ENCODE measurements at places on chromosomes 7 and 10.
A peak's percentile ranks its signal among the peaks of the same experiment; 100 is the strongest.

DNA sequence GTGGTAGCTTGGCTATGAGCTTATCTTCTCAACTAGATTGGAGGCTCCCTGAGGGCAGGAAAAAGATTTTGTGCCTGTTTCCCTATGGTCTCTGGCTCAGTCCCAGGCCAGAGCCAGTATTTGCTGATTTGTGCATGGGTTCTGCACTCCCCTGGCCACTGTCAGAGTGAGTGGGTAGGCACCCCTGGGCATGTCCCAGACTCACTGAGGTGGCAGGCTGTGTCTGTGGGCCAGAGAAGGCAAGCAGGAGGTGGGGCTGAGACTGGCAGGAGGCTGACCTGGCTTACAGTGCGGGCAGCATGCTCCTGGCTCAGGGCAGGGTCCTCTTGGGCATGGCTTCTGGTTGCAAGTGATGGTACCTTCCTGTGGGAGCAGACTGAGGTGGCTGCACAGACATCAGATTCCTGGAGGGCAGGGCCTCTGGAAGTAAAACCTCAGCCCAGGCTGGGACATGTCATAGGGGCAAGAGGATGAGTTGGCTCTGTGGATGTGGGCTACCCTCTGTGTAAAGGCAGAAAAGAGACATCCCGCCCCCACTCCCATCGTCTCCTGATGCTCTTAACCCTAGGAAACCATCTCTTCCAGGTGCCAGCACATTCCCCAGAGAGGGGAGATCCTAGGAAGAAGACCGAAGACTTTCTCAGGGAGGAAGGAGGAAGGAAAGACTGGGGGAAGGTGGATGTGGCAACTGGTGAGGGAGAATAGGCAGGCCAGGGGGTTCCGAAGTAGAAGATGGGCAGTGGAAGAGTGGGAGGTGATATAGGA is 4.3 kb downstream of the KCP start:
- no peak for DNase-seq
- no peak overlapping the region for H3K27ac ChIP-seq
- H3K4me1 ChIP-seq, result no peaks in the 10 kb centered on the region
- no peaks in the 10 kb centered on the region for H3K36me3 ChIP-seq

DNA sequence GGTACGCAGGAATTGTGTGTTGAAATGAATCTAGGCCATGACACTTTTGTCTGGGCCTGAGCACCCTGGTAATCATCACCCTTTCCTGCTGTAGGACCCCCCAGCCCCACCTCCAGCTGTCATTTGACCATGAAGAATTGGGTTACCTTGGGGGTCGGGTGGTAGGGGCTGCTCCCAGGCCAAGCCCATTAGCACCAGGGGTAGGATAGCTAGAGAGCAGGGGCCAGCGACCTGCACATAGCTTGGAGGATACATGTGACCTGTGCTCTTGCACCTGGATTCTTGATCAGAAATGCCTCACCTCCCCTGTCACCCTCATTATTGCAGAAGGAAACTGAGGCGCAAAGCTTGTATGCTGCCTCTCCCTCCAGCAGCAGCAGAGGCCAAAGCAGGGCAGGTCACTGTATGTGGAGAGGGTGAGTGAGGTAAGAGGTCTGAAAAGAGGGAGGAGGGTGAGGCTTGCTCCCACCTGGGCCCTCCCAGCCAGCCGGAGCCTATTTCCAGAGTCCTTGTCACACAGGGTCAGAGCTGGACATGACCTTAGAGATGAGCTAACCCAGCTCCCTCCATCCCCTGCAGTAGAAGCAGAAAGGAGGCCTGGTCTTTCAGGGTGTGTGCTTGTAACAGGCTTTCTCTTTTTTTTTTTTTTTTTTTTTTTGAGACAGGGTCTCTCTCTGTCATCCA is 35.3 kb upstream of the ANKRD2 start:
- no peaks in the 10 kb centered on the region for H3K36me3 ChIP-seq
- peaks cover 13% of the 10 kb centered on the region for H3K4me1 ChIP-seq
- DNase-seq, result no peak
- H3K27me3 ChIP-seq, result no peaks in the 10 kb centered on the region
- no peak overlapping the region for H3K27ac ChIP-seq

DNA sequence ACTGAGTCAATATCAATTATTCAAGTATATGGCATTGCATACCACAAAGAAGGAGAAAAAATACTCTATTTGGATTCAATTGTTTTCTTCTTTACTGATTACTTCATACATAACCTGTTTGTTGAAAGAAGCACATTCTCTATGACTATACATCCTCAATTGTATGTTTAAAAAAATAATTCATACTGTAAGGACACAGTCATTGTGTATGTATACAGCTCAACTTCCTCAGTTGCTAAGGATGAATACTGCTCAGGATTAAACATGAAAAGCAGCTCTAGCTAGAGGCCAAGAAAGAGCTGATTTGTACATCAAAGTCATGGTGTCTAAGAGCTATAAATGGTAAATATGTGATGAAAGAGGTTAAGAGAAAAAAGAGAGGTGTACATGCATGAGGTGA is 15.8 kb upstream of the BPGM start:
- DNase-seq, result no peak
- H3K27ac ChIP-seq, result no peak overlapping the region
- no peaks in the 10 kb centered on the region for H3K27me3 ChIP-seq
- H3K36me3 ChIP-seq, result no peaks in the 10 kb centered on the region

- H3K27ac ChIP-seq, result no peak overlapping the region
- H3K36me3 ChIP-seq, result no peaks in the 10 kb centered on the region
- no peak overlapping the region for H3K4me3 ChIP-seq
- no peak for DNase-seq
- H3K27me3 ChIP-seq, result no peaks in the 10 kb centered on the region
Observed at GRCh38 chr7:84454174-84454959, 259.8 kb upstream of the SEMA3A start.

- H3K4me1 ChIP-seq, result no peaks in the 10 kb centered on the region
- H3K4me3 ChIP-seq, result no peak overlapping the region
- DNase-seq, result no peak
- H3K27ac ChIP-seq, result no peak overlapping the region
- H3K36me3 ChIP-seq, result no peaks in the 10 kb centered on the region
Observed at GRCh38 chr7:44595934-44596635, 10.3 kb upstream of the OGDH start.

- no peak overlapping the region for H3K4me3 ChIP-seq
- H3K27me3 ChIP-seq, result no peaks in the 10 kb centered on the region
- peaks cover 10% of the 10 kb centered on the region for H3K4me1 ChIP-seq
- DNase-seq, result no peak
- H3K36me3 ChIP-seq, result no peaks in the 10 kb centered on the region
Observed at GRCh38 chr10:30056767-30057355, 2.5 kb downstream of the JCAD start.

- H3K27me3 ChIP-seq, result no peaks in the 10 kb centered on the region
- no peak for DNase-seq
- no peaks in the 10 kb centered on the region for H3K4me1 ChIP-seq
Observed at GRCh38 chr10:55747244-55747643, 613.8 kb downstream of the ZWINT start.

- H3K27me3 ChIP-seq, result no peaks in the 10 kb centered on the region
- peak within 1 kb of the TSS; percentile 88 for H3K4me3 ChIP-seq
- peak within 1 kb of the TSS; percentile 99 for H3K27ac ChIP-seq
- H3K36me3 ChIP-seq, result no peaks in the 10 kb centered on the region
- H3K4me1 ChIP-seq, result peaks cover 8% of the 10 kb centered on the region
Observed at GRCh38 chr7:23531794-23532489, at the start of gene TRA2A. TSS of gene TRA2A (minus strand) at chr7:23531981. CDS start at chr7:23531824, 157 bp downstream.

DNA sequence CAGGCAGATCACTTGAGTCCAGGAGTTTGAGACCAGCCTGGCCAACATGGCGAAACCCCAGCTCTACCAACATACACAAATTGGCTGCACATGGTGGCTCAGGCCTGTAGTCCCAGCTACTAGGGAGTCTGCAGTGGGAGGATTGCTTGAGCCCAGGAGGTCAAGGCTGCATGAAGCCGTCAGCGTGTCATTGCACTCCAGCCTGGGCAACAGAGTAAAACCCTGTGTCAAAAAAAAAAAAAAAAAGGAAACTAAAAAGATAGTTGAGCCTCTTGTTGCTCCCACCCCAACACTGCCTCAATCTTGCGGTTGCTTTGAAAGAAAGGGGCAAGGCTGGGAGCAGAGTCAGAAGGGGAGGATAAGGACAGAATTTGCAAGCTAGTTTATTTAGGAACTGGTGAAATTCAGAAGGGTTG is 69.9 kb downstream of the SYPL1 start:
- peak overlapping the region; percentile 72 for H3K27ac ChIP-seq
- no peak overlapping the region for H3K4me3 ChIP-seq
- H3K36me3 ChIP-seq, result no peaks in the 10 kb centered on the region
- peaks cover 6% of the 10 kb centered on the region for H3K4me1 ChIP-seq
- DNase-seq, result no peak
- no peaks in the 10 kb centered on the region for H3K27me3 ChIP-seq
